Pons (tissue), 1 donor: ENCODE measurements at places on chromosomes 1 and 21.
A peak's percentile ranks its signal among the peaks of the same experiment; 100 is the strongest.

GRCh38 chr1:25120281-25120680 is 112.0 kb downstream of the SYF2 start:
- DNase-seq, result no peak

DNA sequence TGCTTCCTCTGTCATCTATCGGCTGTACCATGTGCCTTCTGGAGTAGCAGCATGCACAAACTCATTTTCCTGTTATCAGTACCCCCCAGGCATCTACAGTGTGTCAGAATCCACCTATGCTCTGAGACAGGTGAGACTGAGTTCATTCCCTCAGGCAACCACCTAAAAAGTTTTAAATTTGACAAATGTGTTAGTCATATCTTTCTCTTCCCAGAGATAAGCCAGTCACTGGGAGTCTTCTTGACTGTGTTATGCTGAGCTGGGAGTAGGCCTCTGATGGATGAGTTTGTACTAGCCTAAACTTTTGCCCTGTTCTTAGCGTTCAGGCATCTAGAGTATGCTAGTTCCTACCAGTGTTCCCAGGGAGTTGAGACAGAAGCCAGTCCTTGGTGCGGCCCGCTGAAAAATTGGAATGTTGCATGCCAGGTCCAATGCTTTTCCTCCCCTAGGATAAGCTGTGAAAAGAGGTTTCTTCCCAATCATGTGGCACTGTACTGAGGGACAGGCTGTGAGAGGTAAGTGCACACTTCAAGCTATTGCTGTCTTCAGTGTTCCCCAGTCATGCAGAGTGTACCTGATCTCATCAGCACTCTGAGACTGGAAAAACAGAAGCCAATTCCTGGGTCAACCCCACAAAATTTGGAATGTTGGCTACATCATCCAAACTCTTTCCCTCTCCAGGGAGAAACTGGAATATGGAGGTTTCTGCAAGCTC is 1202.3 kb downstream of the NCAM2 start:
- no peak for DNase-seq

- DNase-seq, result no peak
Measured at GRCh38 chr21:22795091-22795490, 1796.9 kb downstream of the NCAM2 start.

DNA sequence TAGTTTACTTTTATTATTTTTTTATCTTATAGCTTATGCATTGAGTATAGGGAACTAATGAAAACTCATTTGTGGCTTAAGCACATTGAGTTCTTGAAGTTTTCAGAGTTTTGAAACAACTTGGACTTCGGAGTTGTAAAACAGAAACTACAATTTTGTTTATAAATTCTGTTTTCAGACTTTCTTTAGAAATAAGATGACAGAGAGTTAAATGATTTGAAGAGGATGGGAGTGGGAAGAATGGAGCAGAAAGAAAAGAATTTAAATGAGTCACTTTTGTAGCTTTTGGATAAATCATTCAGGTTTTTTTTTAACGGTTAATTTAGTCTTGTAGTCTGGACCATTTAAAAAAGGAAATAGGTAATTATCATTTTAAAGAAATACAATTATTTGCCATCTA is 32.3 kb downstream of the INKA2 start:
- DNase-seq, result no peak

- no peak for DNase-seq
Measured at GRCh38 chr1:229553621-229554130, 4.8 kb downstream of the ABCB10 start.

DNA sequence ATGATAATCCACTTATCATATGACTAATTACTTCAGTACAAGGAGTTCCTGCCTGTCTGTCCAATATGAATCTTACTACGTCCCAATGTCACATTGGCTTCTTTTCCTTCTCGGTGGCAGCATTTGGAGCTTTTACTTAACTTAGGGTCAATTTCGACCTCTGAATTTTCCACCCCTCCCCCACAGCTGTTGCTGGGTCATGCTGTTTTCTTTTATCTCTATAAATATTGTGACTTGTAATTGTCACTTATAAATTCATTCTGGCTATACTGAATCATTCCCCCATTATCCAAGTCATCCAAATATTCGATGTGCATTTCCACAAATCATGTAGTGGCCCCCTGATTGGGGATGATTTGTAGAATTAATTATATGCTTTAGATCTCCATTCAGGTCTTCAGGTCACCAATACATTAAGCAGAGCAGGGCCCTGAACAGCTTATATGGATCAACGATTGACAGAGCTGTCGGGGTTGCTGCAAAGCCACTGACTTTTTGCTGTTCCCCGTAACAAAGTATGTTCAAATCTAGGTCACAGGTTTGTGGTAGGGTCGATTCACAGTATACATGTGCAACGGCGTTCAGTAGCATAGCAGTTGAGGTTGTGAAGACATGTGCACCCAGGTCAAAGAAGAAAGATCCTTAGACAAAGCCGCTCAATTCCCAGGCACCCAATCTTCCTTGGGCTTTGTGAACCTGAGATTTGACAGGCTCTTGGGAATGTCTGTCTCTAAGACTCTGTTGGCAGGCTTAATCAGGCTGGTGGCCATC is 18.3 kb upstream of the RNU1-4 start:
- no peak for DNase-seq

- no peak for DNase-seq
Measured at GRCh38 chr1:228106800-228107054, 2.4 kb downstream of the MRPL55 start.

DNA sequence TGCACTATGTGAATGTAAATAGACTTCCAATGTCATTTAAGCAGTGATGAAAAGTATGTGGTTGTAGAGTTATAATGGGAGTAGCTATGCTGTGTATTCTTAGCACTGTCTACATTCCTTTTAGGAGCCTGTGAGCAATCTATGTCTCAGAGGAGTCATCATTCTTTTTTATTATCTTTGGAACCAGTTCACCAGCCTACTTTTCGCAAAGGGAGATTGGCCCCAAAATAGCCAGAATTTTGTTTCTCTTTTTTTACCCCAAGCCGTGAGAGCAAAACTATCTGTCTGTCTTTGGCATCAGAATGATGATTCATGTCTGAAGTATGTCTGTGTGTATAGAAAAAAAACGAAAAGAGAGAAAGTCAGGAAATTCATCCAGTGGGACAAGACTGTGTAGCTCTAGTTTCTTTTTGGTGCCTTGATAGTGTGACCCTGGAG is 44.2 kb downstream of the OSBPL9 start:
- no peak for DNase-seq

GRCh38 chr1:82762829-82763532 is 962.2 kb downstream of the ADGRL2 start:
- DNase-seq, result no peak

GRCh38 chr1:21935891-21936365 is 1.2 kb downstream of the HSPG2 start:
- no peak for DNase-seq

DNA sequence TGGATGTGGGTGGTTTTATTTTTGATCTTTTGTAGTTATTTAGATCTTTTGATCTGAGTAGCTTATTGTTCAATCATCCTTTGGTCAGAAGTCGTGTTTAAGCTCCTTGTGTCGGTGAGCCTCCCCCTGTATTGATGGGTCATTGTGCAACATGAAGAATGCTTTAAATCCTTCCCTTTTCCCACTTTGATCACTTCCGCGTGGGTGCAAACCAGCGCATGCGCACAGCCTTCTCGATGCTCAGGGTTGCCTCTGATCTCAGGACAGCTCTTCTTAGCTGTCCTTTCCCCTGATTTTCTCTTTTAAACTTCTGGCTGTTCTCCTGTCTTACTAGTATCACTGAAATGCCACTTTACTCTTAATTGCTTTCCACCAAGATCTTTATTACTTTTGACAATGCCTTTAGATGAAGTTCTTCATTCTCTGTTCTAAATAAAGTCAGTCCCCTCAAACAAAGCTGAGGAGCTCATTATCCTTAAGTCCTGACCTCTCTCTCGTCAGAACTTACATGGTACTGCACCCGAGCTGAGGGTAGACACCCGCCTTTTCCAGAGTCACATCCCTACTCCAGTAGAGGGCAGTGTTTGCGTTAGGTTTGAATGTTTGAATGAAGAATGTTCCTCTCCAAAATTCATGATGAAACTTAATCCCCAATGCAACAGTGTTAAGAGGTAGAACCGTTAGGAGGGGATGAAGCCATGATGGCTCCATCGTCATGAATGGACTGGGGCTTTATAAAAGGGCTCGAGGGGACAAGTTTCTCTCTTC is 547.9 kb upstream of the TMPRSS15 start:
- peak; percentile 51 for DNase-seq

GRCh38 chr1:184641894-184642293 is 112.8 kb downstream of the EDEM3 start:
- no peak for DNase-seq

DNA sequence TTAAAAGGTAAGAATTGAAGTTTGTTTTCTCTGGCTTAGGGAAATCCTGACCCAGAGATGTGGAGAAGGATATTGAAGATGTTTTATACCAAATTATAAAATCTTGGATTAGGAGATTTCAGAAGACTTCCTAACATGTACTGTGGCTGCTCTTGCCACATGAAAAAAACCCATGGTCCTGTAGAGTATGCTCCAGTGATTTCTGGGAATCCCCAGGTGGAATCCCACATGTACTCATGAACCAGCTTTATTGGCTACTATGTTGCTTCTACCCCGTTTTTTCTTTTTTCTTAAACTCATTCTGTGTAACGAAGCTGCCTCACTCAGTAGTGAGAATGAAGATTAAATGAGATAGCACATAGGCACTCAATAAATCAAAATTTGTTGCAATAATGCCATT is 132.7 kb upstream of the SGIP1 start:
- no peak for DNase-seq

DNA sequence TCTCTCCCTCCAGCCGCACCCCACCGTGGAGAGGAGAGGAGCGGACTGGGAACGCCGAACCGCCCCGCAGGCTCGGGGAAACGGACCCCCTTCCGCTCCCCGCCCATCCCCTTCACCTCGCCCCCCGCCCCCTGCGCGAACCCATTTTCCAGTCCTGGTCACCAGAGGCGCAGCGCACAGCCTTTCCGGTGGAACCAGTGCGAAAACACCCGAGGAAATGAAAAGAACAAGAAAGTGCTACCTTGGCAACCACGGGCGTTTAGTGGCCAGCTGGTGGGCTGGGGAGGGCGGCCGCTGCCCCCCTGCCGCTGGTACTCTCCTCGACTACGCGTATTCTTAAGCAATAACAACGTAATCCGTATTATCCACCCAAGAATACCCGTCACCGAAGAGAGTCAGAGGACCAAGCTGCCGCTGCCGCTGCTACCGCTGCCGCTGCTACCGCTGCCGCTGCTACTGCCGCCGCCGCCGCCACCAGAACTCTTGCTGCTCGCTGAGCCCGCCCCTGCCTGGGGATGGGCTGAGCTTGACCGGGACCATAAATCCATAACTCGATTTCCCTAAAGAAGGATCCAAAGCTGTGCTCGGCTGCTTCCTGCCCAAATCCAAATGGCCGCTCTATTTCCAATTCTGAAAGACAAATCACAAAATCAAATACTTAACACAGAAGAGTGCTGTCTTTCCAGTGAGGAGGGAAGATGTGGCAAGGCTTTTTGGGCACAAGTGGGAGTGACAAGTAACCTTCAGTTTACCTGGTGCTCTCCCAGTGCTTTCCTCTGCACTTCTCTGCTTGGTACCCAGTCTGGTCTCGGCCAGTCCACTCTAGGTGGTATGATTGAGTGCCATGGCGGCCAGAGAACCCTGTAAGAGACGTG is 125.2 kb upstream of the DPYD start:
- no peak for DNase-seq

DNA sequence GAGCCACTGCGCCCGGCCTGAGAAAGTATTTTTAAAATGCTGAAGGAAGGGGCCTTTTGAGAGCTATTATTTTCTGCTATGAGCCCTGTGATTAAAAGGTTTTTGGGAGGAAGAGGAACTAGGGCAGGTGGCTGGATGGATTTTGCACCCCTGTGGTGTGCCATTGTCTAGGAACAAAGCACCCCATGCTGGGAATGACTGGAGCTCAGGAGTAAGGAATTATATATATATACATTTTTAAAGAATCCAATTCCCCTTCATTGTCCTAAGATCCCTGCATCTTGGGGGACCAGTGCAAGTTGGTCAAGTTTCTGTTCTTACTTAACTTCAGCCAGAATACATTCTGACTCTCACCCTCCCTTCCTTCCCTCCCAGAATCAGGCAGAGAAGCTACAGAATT is 91.6 kb downstream of the ZNF648 start:
- no peak for DNase-seq

DNA sequence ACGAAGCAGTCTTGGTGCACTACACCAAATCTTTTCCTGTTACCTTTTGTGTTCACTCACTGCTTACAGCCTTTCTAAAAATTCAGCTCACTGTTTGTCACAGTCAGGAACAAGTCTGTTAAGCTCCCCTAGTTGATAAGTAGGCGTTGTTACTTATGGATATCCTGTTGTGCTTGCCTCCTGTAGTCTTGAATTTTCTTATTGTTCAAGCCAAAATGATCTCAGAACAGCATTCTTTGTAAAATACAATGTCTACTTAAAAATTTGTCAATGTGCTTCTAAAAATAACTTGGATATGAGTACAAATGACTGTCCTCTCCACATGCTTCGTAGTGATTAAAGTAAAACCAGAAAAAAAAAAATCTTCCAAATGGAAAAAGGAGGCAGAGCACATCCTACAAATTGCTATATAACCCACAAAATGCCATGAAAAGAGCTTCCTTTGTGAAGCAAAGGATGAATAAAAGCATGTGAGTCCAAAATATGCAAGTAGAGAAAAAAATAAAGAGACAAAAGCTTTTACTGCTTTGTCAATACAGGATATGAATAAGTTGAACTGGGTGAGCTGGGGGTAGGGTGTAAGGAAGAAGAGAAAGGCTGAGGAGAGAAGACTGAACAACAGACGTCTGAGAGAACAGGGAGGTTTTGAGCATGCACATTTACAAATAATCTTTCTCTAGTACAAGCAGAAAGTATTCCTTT is 228.9 kb upstream of the ADGRL4 start:
- DNase-seq, result no peak

- DNase-seq, result no peak
Measured at GRCh38 chr1:176540428-176540827, 77.5 kb downstream of the PAPPA2 start.

DNA sequence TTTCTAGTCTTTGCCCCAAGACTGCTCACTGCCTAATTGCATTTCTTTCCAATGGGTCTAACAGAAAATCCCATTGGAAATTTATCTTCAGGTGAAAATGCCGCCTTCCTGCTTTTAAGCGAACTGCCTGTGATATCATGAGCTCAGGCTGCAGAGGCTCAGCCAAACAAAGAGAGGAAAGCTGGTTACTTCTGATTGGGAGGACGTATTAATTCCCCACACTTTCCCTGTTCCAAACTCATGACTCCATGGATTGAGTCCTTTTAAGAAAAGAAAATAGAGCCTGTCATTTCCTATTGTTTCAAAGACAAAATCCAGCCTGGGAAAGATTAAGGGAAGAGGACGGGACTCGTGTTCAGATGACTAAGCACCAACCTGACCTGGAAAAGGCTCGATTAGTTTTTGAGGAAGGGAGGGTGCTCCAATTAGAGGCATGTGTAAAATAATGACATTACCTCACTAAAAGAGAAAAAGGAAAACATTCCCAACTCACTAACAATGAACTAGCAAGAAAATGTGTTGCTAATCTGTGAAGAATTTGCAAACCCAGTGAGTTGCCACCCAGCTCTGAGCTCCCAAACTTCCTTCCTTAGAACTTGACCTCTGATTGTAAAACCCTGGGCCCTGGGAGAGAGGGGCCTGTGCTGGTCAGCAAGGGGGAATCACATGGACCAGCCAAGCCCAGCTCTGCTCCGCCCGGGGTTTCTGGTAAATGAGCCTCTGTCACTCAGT is 61.2 kb downstream of the TCP10L start:
- DNase-seq, result no peak
